Caki2 (cell line): ENCODE measurements at places on chromosomes 11 and 22. TPM values are rescaled to one million over a fixed set of nuclear protein-coding genes. Genes with fewer than 3 reads are reported as not detected.
A peak's percentile ranks its signal among the peaks of the same experiment; 100 is the strongest.

- DNase-seq = no peak
These were observed 77.2 kb upstream of the CD44 start for GRCh38 chr11:35061516-35062440.

GRCh38 chr11:86460461-86461385 lies 86.0 kb downstream of the CCDC81 start:
- DNase-seq = no peak

DNA sequence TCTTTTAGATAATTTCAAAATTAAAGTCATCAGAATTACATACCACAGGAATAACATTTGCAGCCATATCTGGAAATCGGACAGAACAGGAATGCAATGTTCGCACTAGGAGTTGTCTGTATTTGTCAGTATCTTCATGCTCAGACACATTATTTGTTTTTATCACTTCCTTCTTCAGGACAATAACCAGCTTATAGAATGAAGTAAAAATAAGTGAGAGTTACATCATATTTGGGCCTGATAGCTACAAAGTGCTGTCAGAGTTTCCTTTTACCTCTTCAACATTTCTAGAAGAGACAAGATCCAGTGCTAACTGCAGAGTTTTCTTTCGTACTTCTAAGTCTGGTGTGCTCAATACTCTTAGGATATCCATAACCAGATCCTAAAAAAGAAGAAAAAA lies 18.9 kb downstream of the COPB1 start:
- no peak for DNase-seq

DNA sequence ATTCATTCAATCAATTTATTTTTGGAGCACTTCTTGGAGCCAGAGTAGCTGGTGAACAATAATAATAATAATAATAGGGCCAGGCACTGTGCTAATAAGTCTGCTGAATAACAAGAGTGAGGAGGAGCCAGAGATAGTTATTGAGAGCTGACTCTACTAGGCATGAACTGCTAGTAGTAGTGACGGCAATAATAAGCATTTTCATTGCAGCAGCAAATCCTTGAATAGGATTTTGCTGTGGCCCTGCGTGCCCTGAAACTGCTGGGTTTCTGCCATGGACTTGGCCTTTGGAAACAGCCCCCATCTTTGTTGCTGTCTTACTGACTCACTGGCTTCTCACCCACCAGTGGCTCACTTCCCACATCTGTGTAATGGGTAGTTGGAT lies 545.9 kb downstream of the MIAT start:
- no peak for DNase-seq

DNA sequence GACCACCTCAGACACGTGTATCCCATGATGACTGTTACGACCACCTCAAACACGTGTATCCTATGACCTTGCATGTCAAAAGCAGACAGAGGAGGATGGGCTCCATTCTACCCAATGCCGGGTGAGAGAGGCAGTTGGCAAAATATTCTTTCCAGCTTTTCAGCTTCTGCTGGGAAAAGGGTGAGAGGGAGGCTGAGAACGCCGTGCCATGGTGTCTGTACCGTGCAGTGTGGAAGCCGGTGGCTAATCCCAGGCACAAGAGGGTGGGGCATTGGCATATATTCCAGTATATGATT lies 1478.4 kb downstream of the TBC1D22A start:
- DNase-seq = no peak

Gene RAG2
- not detected in 2 replicates for total RNA-seq

- no peak for DNase-seq
These were observed 50.3 kb downstream of the TMPRSS5 start for GRCh38 chr11:113655771-113656170.

Gene NOX4
- total RNA-seq = not detected in 2 replicates

Gene ARHGAP20
- not detected in 2 replicates for total RNA-seq

DNA sequence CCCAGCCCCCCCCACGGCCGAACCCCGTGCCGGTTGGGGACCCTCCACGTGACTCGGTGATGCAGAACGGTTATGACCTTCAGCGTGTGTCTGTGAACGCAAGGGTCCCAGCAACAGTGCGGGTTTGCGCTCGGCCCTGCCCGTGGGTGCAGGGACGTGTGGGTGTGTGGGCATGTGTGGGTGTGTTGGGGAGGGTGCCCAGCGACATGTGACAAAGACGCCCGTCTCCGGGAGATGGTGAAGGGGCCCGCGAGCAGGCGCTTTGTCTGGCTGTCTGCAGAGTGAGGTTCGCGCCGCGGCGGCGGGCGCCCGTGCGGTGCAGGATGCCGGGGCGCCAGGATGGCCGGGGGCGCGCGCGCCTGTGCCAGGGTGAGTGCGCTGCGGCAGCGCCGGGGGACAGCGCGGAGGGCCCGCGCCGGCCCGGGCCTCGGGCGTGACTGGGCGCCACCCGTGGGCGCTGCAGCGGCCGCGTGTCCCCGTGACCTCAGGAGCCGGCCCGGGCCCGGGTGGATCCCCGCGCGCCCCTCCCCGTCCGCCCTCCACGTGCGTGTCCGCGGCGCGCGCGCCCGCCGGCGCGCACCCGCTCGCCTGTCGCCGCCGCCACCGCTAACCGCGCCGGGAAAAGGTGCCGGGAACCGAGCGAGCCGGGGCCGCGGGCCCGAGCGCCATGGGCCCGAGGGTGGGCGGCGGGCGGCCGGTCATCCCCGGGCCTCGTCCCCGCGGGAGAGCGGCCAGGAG lies at the start of gene LRFN4:
Gene LRFN4 (plus strand): TSS at position 569 of the 738 bp plus-strand sequence. CDS start 681 bp downstream, outside the sequence.
- DNase-seq = no peak

Gene GCAT
- total RNA-seq = 33.4 and 42.3 TPM in 2 replicates

DNA sequence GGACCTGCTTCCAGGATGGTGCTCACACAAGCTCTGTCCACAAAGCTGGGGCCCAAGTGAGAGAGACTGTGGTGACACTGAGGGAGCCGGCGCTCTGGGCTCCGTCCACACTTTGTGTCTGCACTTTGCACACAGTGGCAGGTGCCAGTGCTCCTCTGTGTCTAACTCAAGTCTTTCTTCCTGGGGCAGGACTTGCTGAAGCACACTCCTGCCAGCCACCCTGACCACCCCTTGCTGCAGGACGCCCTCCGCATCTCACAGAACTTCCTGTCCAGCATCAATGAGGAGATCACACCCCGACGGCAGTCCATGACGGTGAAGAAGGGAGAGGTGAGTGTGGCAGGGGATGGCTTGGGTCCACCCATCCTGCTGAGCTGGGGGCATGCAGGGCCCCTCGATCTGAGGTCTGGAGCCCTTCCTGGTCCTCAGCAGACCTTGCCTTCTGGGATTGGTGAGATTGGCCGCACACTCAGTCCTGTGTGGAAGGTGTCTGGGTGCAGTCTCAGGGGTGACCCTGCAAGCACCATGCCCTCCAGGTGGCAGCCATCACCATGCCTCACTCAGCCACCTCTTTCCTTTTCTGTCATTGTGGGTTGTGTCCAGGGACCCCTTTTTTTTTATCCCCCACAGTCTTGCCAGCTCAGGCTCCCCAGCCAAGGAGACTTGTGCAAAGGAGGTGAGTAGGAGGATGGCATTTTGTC lies 93.3 kb downstream of the BCR start:
- no peak for DNase-seq

- DNase-seq = no peak
These were observed 71.0 kb downstream of the CYP2R1 start for GRCh38 chr11:14821031-14821430.

GRCh38 chr11:118615282-118615975 lies 8.0 kb downstream of the PHLDB1 start:
- peak; percentile 62 for DNase-seq
